Endothelial cell of umbilical vein (primary cell): ENCODE measurements at places on chromosomes 16 and 17.

DNA sequence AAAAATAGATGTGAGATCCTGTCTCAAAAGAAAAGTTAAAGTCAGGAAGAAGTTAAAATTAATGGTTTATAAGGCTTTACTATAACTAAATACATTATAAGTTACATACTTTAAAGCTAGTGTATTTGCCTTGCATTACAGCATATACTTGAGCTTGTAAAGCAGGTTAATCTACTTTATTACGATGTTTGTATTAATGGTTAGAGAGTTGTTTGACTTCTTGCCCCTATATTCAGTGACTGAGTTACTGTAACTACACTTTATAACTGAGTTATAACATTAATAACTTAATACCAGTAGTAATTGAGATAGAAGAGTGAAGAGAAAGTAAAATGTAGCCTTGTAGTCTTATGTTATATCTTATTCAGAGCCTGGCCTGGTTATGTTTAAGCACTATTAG lies 22.9 kb downstream of the CLTC start:
- peaks cover 17% of the 10 kb centered on the region for H3K36me3 ChIP-seq
- no peak overlapping the region for H3K4me3 ChIP-seq
- no peaks in the 10 kb centered on the region for H3K4me1 ChIP-seq

GRCh38 chr16:73304008-73304774 lies 256.3 kb upstream of the ZFHX3 start:
- no peaks in the 10 kb centered on the region for H3K4me1 ChIP-seq
- H3K4me3 ChIP-seq = no peak overlapping the region
- no peak overlapping the region for H3K27ac ChIP-seq
- DNase-seq = no peak
- no peaks in the 10 kb centered on the region for H3K27me3 ChIP-seq

GRCh38 chr17:58039975-58040374 lies 32.9 kb upstream of the SRSF1 start:
- peaks cover 14% of the 10 kb centered on the region for H3K27me3 ChIP-seq
- DNase-seq = no peak
- H3K4me3 ChIP-seq = no peak overlapping the region
- H3K36me3 ChIP-seq = no peaks in the 10 kb centered on the region
- H3K4me1 ChIP-seq = no peaks in the 10 kb centered on the region

DNA sequence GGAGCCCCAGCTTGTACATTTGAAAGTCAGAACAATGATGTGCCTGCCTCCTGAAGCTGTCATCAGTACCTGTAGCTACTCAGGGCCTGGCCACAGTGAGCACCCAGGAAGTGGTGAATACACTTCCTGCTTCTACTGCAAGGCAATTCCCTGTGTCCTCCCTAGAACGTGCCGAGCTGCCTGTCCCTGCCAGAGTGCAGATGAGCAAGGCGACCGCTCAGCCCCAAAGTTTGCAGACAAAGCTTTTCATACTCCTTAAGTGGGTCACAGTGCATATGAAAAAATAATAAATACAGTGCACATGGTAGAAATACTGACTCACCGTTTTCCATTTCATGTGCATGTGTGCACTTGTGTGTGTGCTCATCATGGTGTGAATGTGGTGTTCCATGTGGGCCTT lies 77.3 kb downstream of the MPRIP start:
- H3K4me3 ChIP-seq = no peak overlapping the region
- no peaks in the 10 kb centered on the region for H3K36me3 ChIP-seq
- no peaks in the 10 kb centered on the region for H3K27me3 ChIP-seq
- peak; percentile 29 for DNase-seq

GRCh38 chr17:57714665-57715180 lies 30.4 kb downstream of the CCDC182 start:
- H3K4me1 ChIP-seq = no peaks in the 10 kb centered on the region
- DNase-seq = no peak
- H3K27ac ChIP-seq = no peak overlapping the region
- H3K4me3 ChIP-seq = no peak overlapping the region
- peaks cover 28% of the 10 kb centered on the region for H3K27me3 ChIP-seq

GRCh38 chr16:87254296-87254695 lies 62.9 kb downstream of the C16orf95 start:
- no peak for DNase-seq
- H3K4me3 ChIP-seq = no peak overlapping the region
- H3K36me3 ChIP-seq = no peaks in the 10 kb centered on the region
